ENCODE measurements at places on chromosomes 7 and 10.

DNA sequence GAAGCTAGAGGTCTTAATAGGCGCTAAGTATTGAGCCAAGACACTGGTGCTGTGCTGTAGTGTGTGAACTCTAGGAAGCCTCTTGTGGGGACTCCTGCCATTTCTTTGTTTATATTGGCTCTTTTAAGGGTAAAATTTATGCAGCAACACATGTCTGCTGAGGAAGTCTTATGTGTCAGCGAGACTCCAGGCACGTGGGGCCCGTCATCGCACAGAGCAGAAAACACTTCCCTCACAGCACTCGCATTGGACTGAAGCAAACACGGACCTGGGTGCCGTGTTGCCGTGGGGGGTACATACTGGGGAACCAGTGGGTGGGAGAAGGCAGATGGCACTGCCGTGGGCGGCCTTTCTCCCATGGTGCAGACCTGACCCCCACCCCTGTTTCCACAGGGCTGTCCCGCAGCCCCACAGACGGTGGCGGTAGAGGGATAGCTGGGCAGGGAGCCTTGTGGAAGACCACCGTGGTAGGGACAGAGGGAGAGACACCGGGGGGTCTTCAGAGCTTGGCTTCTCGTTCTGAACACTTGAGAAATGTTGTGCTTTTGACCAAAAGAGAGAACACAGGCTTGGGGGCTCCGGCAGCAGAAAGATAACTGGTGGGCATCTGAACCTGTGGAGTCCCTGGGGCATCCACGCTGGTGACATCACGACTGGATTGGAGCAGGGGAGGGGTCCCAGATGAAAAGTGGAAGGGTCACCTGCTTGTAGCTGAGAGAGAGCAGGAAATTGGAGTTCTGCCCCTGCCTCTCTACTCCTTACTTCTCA is 284.7 kb upstream of the SHH start:
- no peak for DNase-seq

DNA sequence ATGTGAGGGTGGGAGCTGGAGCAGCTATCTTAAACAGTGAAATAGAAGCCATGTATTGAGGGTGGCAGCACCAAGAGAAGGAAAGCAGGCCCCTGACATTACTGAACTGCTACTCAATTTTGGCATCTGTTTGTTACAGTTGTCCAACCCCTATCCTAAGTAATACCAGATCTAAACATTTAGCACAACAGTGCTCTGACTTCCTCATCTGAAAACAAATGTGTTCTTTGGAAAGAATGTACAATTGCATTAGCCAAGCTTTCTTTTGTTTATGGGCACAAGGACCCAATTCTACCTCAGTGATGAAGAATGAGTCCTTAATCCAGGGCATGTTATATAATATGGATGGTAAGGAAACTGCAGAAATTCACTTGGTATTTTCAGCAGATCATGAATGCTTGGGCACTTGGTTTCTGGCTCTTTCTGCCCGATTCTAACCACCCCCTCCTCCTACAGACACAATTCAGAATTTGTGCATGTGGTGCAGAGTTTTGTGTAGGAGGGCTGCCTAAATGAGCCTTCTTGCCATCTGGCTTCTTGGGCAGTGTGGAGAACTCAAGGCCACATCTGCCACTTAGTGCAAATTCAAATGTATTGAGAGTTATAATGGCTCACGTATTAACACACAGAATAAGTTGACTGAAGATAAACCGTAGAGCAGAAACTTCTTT is 36.9 kb upstream of the KMT2E start:
- no peak for DNase-seq

DNA sequence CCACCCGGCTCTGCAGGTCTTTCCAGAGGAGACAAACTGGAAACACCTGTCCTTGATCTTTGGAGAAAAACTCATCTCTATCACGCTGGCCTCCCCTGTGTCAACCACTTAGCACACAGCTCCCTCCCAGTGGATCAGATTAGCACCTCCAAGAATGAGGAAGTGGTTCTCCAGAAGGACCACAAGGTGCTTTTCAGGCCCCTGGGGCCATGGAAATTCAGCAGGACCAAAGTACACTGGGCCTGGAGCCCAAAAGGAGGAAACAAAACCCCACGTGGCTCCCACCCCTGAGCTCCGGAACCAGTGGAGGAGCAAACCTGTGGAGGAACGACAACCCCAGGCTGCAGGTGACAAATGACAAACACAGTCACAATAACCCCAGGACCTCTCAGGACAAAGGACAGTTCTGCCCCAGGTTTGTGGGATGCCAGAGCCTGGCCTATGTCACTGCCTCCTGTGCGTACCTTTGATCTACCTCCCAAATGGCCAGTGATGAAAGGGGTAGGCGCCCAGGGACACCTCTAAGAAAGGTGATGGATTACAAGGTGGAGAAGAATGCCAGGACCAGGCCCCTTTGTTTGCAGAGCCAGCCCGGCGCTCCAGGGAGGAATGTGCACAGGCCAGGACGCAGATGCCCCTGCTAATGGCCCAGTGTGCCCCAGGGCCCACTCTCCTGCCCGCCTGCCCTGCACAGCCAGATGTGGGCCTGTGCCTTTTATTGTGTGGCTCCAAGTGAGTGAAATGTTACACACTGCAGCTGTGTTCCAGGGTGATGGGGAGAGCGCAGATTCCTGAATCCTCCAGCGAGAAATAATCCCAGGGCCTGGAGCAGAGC is 5.7 kb downstream of the TNS3 start:
- no peak for DNase-seq

GRCh38 chr10:4596951-4597350 is 229.1 kb upstream of the AKR1E2 start:
- no peak for DNase-seq
